Progenitor cell of endocrine pancreas (in vitro differentiated cells): ENCODE measurements at places on chromosomes 7 and 10. TPM values are rescaled to one million over a fixed set of nuclear protein-coding genes. Genes with fewer than 3 reads are reported as not detected.

INHBA gene
- total RNA-seq = 0.31 and 0.34 TPM in 2 replicates

BLNK gene
- total RNA-seq = 1.6 and 1.8 TPM in 2 replicates

ASZ1 gene
- not detected in 2 replicates for total RNA-seq

CUTC gene
- 11.6 and 13.0 TPM in 2 replicates for total RNA-seq

FAM24B gene
- total RNA-seq = not detected in 2 replicates

TSPAN14 gene
- 126 TPM in 2 replicates for total RNA-seq

TLL2 gene
- total RNA-seq = 0.58 and 0.60 TPM in 2 replicates

CADPS2 gene
- total RNA-seq = 4.3 and 6.1 TPM in 2 replicates

KLF14 gene
- total RNA-seq = 0.09 and 0.14 TPM in 2 replicates

OR6V1 gene
- total RNA-seq = not detected in 2 replicates

CLCN1 gene
- total RNA-seq = 0.09 and 0.14 TPM in 2 replicates

FAM241B gene
- total RNA-seq = 42.4 and 44.2 TPM in 2 replicates

PFKP gene
- total RNA-seq = 4.8 and 7.3 TPM in 2 replicates

CXCL12 gene
- total RNA-seq = 4.2 and 4.6 TPM in 2 replicates

BUB3 gene
- total RNA-seq = 92.3 and 93.2 TPM in 2 replicates

RNLS gene
- total RNA-seq = 7.5 and 9.2 TPM in 2 replicates

MMP21 gene
- not detected in 2 replicates for total RNA-seq

HECTD2 gene
- total RNA-seq = 28.6 and 33.1 TPM in 2 replicates

AOAH gene
- 1.00 and 3.3 TPM in 2 replicates for total RNA-seq

DYNC1I1 gene
- total RNA-seq = 1.6 and 2.6 TPM in 2 replicates

SYNPO2L gene
- 0.07 TPM in 1 of 2 replicates, not detected in the other for total RNA-seq

CALHM3 gene
- total RNA-seq = 0.41 and 1.3 TPM in 2 replicates

CD36 gene
- total RNA-seq = 7.2 and 7.7 TPM in 2 replicates

PRR15 gene
- total RNA-seq = 13.0 and 16.0 TPM in 2 replicates

EFCAB10 gene
- 0.53 and 0.73 TPM in 2 replicates for total RNA-seq

PILRA gene
- 3.9 and 5.3 TPM in 2 replicates for total RNA-seq

OR2A5 gene
- not detected in 2 replicates for total RNA-seq

MAGI2 gene
- 11.4 and 13.4 TPM in 2 replicates for total RNA-seq

CNTNAP2 gene
- total RNA-seq = 6.5 and 8.2 TPM in 2 replicates
